ENCODE measurements at places on chromosomes 12 and 14.

- DNase-seq, result no peak
Observed at GRCh38 chr12:109693160-109693559, 20.5 kb upstream of the FAM222A start.

DNA sequence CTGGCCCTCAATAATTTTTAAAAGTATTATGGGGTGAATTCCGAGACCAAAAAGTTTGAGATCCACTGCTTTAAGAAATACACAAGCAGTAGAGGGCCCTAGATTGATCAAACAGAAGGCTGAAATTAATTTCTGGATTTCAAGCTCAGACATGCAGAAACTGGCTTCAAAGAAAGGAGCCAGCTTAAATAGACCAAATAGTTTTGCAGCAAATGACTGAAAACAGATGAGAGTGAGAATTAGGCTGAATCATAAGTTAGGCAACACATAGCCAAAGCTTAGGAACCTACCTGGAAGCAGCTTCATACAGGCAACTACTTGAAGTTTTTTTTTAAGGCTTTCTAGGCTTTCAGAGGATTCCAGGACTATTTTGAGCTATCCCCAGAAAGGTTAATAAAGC is 12.4 kb downstream of the ATF7 start:
- no peak for DNase-seq

- no peak for DNase-seq
Observed at GRCh38 chr12:967641-968040, 18.1 kb upstream of the RAD52 start.

DNA sequence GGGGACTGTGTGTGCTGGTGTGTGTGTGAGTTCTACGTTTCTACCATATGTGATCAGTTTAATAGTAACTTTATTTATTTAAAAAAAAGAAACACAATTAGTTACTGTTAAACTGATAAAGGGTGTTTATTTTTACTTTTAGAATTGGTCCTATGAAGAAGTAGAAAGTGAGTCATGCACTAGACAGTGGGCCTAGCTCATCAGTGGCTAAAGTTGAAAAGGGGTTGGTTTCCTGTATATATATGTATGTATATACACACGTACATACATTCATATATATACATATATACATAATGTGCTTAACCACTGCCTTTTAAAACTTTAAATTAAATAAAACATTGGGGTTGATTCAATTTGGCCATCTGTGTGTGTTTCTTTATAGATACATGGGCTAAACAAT is 68.8 kb upstream of the TMEM263 start:
- no peak for DNase-seq

- no peak for DNase-seq
Observed at GRCh38 chr12:109589240-109589590, 15.6 kb downstream of the MVK start.

DNA sequence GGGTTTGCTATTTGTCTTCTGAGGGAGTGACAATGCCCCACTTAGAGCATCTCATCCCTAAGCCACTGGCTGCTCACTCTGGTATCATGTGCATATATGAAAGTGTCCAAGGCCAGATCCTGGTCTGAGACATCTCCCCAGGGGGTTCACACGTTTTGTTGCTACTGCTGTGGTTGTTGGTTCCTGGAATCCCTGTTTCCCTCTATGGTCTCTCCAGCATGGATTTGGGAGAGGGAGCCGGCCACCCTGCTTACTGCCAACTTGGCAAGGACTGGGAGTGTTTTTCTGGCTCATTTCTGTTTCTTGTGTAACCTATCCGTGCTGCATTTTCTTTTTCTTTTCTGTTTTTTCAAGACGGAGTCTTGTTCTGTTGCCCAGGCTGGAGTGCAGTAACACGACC is 101.3 kb upstream of the MAX start:
- no peak for DNase-seq

GRCh38 chr14:63705561-63706070 is 22.2 kb downstream of the SGPP1 start:
- DNase-seq, result no peak

GRCh38 chr14:78383060-78383459 is 212.9 kb downstream of the NRXN3 start:
- DNase-seq, result no peak

- DNase-seq, result no peak
Observed at GRCh38 chr12:53854701-53855316, 83.8 kb upstream of the HOXC13 start.

GRCh38 chr12:93879476-93880421 is 202.6 kb downstream of the CRADD start:
- DNase-seq, result no peak

DNA sequence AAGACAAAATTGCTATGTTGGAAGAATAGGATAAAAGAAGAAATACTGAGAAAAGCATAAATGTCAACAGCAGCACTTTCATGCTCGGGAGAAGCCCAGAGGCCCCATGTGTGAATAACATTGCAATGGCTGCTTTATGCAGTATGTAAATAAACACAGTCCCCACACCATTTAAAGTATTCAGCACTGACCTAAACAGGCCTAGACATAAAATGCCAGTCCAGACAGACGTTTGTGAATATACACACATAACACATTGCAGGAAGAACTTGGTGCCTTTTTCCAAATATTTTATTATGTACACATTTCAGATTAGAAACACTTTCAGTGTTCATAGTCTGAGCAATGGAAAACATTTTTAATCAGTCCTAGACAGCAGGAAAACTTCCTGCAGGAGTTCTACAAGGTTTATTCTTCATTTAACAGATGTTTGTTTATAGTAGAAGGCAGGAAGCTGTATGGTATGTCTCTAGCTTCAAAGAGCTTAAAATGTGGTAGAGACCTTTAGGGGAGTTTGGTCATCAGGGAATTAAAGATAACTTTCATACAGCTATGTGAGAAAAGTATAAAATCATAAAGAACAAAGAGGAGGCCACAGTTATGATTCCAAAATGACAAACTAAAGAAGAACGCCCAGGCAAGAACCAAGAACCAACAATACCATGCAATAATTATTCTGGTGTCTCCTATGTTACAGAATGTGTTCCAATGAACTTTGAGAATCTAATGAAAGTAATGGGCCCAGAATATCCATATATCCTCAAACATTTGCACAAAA is 30.6 kb upstream of the SLC38A2 start:
- DNase-seq, result no peak

GRCh38 chr12:53222806-53223261 is 9.2 kb downstream of the RARG start:
- no peak for DNase-seq

GRCh38 chr14:96270565-96271420 is 14.8 kb downstream of the BDKRB1 start:
- no peak for DNase-seq

DNA sequence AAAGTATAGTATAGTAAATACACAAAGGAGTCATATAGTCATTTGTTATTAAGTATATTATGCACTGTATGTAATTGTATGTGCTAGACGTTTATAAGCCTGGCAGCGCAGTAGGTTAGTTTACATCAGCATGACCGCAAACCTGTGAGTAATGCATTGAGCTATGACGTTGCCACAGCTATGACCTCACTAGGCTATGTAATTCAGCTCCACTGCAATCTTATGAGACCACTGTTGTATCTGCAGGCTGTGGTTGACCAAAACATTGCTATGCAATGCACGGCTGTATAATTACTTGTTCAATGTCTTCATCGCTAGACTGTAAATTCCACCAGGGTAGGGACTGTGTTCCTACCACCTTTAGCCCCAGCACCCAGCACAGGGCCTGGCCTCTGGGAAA is 53.2 kb upstream of the VASH1 start:
- DNase-seq, result no peak

- no peak for DNase-seq
Observed at GRCh38 chr14:99128185-99128584, 143.8 kb downstream of the BCL11B start.

DNA sequence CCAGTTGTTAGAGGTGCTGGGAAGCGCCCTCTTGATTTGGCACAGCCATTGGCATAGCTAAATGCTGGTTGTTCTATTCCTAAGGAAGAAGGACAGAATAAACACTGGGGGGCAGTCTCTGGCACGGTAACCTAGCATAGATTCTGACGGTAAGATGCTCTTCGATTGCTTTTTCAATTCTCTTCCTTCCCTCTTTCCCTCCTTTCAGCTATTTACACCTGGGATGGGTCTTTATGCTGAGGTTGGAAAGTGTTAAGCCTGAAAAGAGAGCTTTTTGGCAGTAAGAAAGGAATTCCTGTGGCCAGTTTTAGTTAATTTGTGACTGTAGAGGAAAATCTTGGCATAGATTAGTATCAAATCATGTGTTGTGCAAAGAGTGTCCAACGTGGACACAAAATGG is 162.8 kb downstream of the SNAPC1 start:
- no peak for DNase-seq

- DNase-seq, result no peak
Observed at GRCh38 chr12:90327793-90328743, 619.4 kb upstream of the ATP2B1 start.

DNA sequence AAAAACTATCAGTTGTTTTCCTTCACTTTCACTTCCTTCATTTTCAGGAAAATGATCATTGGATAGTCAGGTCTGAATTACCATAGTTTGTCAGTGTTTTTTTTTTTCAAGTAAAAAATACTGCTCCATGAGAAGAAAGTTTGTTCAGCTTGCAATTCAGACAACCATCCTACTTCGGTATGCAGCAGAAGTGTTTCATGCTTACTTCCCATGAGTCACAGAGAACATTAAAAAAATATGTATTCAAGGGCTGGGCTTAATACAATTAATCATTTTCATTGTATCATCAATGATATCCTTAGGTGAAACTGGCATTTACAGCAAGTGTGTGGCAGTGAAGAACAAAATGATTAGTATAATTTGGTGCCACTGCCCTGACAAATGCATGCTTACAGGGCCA is 21.6 kb downstream of the PYM1 start:
- no peak for DNase-seq

- no peak for DNase-seq
Observed at GRCh38 chr12:78028426-78028825, 197.7 kb downstream of the NAV3 start.
